Posterior vena cava (tissue), 2 donors: ENCODE measurements at places on chromosomes 3 and 15.

GRCh38 chr3:9208605-9209152 is 40.8 kb downstream of the SRGAP3 start:
- DNase-seq: no peak

DNA sequence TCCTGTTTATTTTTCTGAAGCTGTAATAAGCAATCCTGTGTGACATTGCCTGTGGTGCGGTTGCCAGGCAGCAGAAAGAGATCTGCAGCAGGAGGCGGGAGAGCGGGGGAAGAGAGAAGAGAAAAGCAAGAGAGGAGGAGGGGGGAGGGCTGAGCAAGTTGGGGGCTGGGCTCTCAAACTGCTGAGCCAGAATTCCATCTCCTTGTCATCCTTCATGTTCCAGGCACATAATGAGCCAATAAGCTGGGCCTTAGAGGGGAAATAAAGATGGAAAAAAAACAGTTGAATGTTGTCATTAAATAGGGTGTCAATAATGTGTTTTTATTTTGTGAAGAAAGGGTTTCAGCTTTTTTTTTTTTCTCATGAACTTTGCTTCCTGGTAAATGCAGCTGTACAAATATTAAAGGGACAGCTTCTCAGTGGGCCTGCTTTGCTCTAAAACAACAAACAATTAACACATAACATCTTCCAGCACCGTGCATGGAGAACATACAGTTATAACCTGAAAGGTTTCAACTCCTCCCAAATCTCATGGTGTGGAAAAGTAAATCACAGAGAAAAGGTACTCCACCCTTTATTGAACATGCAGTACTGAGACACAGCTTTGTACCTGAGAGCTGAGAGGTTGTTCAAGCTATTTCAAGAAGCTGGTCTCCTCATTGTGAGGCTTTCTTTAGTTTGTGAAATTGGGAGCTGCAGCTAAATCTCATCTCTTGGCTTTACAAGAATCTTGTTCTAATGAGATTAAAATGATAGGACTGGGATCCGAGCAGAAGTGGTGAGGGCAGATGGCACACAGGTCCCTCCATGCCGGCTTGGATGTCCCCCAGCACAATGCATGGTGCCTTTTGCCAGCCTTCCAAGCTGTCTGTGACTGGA is 451.1 kb upstream of the KCNMB2 start:
- DNase-seq: peak; percentile 90

DNA sequence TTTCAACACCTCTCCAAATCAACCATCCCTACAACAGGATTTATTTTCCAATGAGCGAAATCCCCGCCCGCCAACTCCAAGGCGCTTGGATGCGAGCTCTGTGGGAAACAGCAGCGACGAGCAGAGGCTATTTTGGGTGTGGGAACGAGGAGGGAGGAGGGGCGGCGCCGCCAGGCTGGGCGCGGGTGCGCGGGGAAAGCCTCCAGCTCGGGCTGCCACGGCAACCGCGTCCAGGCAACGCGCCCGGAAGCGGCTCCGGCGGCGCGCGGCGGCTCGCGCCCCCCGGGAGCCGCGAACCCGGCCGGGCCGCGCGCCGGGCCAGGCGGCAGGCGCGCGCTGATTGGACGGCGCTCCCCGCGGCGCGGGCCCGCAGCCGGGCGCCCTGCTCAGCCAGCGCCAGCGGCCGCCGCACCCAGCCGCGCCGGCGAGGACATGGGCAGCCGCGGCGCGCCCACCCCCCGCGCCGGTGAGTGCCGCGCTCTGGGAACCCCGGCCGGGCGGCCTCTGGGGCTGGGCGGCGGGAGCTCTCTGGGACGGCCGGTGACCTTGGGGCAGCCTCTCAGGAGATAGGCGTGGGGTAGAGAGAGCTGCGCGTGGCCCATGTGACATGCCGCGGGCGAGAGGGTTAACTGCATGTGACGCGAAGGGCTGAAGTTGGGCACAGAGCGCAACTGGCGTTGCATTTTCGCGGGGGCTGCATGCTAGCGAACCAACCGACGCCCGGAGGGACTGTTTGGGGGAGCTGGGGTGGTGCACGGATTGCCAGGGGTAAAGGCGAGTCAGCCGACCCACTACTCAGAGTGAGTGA is at the start of gene FAM81A:
FAM81A (plus strand) TSS at position 370 of the 808 bp plus-strand sequence. CDS start 20,441 bp downstream, outside the sequence.
- peak; percentile 94 for DNase-seq

GRCh38 chr3:18295171-18295920 is 129.8 kb downstream of the SATB1 start:
- peak; percentile 66 for DNase-seq

DNA sequence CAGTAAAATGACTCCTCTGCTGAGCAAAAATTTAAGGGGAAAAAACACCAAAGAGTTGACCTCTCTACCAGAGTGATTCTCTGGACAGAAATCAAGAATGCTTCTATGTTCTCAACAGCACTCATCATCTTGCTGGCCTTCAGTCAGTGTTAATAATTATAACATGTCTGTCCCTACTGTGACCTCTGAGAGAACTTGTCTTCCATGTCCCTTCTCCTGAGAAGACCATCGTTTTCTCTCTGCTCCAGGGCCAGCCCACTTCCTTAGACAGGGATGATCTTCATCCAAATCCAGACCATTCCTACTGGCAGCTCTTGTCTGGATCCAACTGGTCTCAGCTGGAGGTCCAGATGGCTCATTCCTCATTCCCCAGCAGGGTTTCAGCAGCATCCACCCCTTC is 139.0 kb upstream of the NECTIN3 start:
- no peak for DNase-seq

DNA sequence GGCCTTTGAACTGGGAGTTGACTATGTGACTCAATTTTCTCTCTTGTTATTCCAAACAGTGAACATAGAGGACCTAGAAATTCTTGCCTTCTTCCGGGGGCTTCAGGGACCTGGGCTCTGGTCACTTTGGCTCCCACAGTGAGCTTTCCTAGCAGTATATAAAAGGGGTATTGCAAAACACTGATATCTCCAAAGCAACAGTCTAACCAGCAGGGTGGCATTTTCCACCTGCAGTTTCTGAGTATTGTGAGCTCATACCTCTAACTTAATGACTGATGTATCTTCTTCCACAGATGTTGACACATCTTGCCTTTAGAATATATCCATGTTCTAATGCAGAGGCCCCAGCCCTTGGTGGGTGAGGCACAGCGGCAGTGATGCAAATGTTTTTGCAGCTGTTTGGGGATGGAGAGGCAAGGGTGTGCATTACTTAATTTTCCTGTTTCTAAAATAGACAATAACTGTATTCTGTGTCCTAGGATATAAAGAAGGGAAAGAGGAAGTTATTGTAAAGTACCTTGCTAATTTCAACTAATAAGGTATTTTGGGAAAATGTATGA is 45.7 kb upstream of the ADGRG7 start:
- no peak for DNase-seq

DNA sequence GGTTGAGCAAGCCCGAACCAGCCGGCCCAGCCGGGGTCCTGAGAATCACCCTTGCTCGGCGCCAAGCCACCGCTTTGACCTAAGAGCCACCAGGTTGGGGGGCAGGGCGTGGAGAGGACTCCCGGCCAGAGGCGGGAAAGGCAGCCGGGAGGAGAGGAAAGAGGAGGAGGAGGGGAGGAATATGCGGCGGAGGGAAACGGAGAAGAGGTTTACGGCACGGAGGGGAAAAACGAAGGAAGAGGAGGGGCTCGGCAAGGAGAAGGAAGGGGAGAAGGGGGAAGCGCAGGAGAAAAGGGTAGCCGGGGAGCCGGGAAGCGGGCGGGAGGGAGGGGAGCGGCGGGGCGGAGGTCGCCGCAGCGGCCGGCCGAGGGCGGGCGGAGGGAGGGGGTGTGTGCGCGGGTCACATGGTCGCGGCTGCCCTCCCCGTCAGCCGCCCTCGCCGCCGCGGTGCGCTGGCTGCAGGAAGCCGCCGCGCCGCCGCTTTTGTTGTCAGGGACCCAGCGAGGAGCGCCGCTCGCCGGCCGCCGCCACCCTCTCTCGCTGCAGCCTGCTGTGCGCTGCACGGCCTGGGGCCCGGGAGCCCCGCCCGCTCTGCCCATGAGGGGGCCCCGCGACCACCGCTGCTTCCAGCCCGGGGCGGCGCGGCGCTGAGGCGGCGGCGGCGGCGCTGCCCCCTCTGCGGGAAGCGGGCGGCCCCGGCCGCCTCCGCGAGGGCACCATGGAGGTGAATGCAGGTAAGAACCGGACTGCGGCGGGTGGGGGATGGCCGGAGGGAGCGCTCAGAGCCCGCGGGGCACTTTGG is at the start of gene NR1D2:
NR1D2 (plus strand) TSS at position 426 of the 802 bp plus-strand sequence; CDS start at position 719, 293 bp downstream.
- peak; percentile 93 for DNase-seq

DNA sequence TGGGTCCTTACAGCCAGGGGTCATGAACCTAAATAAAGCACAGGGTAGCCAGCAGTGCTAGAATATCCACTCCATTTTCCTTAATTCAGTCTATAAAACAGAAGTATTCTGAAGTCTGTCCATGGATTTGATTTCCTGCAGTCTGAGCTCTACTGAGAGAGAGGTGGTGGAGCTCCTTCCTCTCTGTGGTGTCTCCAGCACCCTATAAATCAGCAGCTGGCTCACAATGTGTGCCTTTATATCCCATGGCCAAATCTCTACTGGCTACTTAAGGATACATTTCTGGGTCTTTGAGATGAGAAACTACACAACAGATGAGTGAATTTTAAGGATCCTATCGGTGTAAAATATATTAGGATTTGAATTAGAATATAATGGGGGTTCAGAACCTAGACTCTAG is 339.9 kb upstream of the RBMS3 start:
- DNase-seq: no peak

DNA sequence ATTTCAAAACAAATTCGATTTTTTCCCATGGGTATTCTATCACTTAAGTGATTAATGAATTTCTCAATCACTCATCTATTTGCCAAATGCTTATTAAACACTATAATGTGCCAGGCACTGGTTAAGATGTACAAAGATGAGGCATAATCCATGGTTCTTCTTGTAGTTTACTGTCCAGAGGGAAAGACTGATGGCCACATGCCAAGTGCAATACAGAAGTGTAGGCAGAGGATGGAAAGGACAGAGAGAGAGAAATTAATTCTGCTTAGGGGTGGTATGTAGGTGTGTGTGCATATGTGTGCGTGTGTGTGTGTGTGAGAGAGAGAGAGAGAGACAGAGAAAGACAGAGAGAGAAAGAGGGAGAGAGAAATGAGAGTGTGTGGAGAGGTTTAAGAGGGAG is 120.8 kb upstream of the CCNL1 start:
- DNase-seq: no peak

DNA sequence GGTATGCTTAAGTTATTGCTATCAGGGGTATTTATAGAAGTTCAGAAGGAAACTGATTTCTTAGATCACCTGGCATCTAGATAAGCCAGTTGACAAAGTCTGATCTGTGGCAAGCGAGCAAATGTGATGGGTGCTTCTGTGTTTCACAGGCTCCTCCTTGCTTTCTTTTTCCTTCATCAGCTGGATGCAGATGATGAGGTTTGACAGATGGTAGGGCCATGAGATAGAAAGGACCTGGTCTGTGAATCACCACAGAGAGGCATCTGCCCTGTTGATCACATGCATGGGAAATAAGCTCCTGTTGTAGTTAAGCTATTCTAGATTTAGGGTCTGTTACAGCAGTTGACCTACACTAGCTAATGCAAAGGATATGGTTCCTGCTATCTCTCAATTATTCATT is 372.0 kb downstream of the NEK10 start:
- DNase-seq: no peak

GRCh38 chr3:193140381-193140780 is 100.6 kb upstream of the PLAAT1 start:
- DNase-seq: no peak

DNA sequence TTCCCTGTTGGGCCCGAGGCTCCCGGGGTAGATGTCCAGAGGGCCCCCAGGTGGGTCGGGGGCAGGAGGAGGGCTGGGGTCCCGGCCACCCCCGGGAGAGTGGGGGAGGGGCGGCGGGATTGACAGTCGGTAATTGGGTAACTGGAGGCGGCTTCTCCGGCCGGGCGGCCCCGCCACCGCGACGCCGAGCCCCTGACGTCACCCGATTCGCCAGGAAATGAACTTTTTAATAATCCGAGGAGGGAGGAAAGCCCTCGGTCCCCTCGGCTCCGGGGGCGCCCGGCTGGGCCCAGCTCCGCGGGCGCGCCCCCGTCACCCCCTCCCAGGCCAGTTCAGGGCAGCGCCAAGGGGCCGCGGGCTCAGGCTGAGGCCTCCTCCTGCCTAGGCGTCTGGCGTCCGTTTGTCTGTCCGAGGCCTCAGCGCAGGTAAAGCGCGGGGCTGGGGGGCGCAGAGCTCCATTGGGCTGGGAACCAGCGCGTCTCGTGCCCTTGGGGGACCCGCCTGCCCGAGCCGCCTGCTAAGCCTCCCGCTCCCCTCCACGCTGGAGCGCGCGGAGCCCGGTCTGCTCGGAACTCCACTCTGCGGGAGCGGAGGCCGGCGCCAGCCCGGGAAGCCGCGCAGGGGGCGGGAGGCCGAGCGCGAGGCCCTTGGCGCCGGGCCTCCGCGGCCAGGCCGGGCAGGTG is 3.9 kb downstream of the GATA2 start:
- DNase-seq: peak; percentile 90

GRCh38 chr15:98774756-98775497 is 126.6 kb downstream of the IGF1R start:
- no peak for DNase-seq

DNA sequence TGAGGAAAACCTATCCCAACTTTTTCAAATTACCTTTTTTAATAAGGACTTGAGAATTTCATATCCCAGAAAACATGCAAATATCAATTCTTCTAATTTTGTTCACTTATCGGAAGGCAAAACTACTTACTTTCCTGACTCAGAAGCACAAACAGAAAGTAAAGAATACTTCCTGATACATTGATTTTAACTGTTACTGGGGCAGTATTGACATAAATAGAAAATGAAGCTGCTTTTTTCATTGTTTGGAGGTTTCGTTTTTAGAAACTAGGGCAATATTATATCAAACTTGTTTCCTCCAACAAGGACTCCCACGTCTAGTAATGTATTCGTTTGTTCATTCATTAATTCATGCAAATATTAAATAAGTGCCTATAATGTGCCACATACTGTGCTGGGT is 19.1 kb downstream of the PAQR9 start:
- DNase-seq: no peak
